ENCODE measurements at places on chromosomes 5 and 9. TPM values are rescaled to one million over a fixed set of nuclear protein-coding genes. Genes with fewer than 3 reads are reported as not detected.
A peak's percentile ranks its signal among the peaks of the same experiment; 100 is the strongest.

DNA sequence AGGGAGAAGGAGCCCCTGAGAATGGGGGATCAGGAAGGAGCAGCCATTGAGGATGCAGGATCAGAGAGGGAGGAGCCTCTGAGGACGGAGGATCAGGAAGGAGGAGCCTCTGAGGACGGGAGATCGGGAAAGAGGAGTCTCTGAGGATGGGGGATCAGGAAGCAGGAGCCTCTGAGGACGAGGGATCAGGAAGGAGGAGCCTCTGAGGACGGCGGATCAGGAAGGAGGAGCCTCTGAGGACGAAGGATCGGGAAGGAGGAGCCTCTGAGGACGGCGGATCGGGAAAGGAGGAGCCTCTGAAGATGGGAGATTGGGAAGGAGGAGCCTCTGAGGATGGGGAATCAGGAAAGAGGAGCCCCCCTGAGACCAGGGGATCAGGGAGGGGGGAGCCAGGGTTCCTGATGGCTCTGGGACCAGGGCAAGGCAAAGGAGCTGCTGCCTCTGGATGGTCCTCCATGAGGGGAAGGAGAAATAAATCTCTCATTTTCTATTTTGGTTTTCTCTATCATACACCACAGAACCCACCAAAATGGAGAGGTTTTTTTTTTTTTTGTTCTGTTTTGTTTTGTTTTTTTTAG, 22.6 kb upstream of the SARDH start:
- no peak for DNase-seq

GRCh38 chr9:1013021-1013420, 36.6 kb downstream of the DMRT3 start:
- no peak for DNase-seq

DOK3 gene
- total RNA-seq = 13.6 TPM

- peak; percentile 59 for DNase-seq
Observed at GRCh38 chr9:38347271-38347671, 45.2 kb upstream of the ALDH1B1 start.

DAB2 gene
- 117 TPM for total RNA-seq

TNC gene
- total RNA-seq = 215 TPM

Data from renal cortical epithelial cell (primary cell).